Stimulated activated CD4-positive, alpha-beta T cell treated with anti-CD3 and anti-CD28 coated beads, Interleukin-4, amount 100 ng/mL, for 1 hour (primary cell): ENCODE measurements at places on chromosomes 4 and X.

DNA sequence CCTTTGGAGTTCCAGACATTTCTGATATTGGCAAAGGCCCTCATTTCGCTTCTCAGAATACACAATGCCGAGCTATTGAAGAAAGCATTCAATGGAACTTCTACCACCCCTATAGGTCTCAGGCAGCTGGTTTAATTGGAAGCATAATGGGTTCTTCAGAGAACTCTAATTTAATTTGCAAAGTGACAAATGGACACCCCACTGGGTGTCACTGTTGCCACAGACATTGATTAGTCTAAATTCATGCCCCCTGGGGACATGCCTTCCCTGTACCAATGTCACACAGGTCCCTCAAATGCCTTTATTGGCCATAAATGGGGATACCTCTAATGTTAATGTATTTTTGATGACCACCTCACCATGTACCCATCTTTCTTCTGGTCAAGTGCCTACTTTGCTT lies 22.9 kb upstream of the TMEM255A start:
- DNase-seq: no peak

DNA sequence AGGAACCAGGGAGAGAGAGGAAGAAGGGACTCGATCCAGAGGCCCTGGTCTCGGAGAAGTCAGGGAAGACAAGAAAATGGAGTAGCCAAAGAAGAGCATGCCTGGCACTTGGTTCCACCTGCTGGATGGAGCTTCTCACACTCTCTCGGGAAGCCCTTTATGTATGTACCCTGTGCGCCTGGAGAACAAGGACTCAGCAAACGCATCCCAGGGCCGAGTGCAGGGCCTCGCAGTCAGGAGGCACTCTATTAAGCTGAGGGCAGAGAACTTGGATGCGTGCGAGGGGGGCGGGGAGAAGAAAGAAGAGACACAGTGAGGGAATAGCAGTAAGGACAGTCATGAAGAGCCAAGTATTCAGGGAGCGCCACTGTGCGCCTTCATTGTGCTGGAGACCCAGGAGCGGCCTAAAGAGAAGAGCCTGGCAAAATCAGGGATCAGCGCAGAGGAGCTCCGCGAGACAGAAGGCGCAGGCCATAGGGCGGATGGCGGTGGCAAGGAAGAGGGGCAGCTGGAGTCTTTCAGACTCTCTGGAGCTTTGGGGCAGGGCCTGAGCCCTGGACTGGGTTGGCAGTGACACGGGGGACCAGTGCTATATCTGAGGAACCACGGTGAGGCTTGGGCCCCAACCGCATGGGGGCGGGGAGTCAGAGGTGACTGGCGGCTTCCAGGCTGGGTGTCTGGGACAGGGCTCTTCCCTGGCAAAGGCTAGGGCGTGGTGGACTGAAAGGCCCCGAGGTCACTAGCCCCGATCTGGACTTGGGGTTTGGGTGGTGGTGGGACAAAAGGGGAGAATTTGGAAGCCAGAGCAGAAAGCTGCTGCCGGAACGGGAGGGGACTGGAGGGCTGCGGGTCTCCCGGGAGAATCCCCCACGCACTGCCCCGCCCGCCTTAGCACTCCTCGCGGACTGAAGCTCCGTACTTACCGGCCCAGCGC lies 1.9 kb upstream of the SEPTIN6 start:
- DNase-seq: no peak

- no peak for DNase-seq
Observed at GRCh38 chrX:155188786-155189185, 27.5 kb upstream of the VBP1 start.

DNA sequence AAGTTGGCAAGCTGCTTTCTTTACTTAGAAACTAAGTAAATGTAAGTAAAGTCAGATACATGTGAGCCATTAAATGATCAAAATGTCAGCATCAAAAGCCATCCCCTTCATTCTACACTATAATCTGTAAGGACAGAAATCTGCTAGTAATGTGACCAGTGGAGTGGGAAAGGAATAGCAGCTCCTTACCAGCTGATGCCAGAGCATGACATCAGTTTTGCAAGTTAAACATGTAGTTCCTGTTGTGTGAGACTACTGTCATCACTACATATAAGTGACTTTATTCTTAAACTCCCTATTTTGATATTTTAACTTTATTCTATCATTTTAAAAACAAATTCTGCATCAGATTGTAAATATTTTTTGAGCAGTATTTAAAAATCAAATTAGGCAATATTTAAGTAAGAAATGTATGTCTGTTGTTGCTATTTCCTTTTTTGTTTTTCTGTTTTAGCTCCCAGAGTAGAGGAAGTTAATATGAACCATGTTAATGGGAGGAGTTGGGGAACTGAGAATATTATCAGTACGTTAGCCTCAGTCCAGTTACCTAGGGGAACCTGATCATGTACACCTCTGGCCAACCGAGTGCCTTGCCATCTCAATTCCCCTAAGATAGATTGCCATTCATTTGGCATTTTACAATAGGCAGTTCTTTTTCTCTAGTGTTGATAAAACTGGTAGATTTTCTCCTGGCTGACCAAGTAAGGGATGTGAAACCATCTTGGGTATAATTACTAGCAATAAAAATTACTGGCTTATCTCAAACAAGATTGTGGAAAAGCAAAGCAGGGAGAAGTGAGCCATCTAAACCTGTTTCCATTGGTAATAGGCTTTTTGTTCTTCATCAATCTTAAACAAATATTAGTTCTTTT lies 34.7 kb downstream of the CCNI start:
- DNase-seq: no peak

DNA sequence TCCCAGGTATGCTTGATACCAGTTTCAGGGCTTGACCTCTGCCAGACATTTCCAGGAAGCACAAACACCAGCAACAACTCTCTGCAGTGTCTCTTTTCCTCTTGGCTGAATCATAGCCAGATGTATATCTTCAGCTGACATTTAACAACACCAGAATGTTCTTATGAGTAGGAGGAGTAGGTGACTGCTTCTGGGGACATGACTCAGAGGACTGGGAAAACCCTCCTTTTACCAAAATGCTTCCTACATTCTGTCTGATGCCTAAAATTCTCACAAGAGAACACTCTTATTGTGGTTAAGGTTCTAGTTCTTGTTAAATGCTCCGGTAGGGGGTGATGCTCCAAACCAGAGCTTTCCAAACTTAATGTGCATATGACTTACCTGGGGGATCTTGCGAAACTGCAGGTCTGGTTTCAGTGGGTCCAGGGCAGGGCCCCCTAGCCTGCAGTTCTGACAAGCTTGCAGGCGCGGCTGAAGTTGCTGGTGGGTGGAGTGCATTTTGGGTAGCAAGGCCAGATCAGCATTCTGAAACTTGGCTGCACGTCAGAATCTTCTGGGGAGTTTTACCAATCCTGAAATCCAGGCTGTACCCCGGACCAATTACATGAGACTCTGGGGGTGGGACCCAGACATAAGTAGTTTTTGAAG lies 329.3 kb upstream of the RPS6KA3 start:
- peak; percentile 29 for DNase-seq

- no peak for DNase-seq
Observed at GRCh38 chr4:8575457-8575856, 4.7 kb upstream of the GPR78 start.

DNA sequence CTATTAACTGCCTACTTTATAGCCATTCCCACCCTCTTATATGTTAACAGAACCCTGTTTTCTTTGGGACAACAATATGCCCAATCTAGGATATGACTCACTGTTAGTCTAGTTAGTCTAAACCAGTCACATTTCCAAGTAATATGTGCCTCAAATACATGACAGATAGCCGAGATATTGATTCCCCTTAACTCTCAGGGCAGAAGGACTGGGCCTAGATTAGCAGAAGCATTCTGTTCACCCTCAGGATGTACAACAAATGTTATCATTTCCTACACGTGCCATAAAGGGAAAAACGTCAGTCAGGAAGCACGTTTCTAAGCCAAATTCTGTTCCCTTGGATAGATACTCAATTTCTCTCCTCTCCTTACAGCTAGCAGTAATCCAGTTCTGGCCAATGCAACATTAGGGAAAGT lies 114.1 kb downstream of the SLC10A7 start:
- no peak for DNase-seq

DNA sequence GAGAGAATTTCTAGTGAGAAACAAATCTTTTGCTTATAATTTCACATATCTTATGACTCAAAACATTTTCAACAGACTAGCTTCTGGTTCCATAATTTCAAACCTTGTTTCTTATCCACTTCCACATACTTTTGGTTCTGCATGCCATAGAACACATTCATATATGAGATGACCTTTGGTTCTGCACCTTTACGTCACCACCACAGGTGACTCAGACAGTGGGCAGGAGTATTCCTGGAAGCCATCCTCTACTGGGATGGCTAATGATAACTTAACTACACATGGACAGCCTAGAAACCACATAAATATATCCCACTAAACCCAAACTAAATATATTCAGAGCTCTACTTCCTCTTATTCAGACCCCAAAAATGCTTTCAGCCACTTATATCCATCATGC lies 133.3 kb downstream of the DCK start:
- DNase-seq: no peak

DNA sequence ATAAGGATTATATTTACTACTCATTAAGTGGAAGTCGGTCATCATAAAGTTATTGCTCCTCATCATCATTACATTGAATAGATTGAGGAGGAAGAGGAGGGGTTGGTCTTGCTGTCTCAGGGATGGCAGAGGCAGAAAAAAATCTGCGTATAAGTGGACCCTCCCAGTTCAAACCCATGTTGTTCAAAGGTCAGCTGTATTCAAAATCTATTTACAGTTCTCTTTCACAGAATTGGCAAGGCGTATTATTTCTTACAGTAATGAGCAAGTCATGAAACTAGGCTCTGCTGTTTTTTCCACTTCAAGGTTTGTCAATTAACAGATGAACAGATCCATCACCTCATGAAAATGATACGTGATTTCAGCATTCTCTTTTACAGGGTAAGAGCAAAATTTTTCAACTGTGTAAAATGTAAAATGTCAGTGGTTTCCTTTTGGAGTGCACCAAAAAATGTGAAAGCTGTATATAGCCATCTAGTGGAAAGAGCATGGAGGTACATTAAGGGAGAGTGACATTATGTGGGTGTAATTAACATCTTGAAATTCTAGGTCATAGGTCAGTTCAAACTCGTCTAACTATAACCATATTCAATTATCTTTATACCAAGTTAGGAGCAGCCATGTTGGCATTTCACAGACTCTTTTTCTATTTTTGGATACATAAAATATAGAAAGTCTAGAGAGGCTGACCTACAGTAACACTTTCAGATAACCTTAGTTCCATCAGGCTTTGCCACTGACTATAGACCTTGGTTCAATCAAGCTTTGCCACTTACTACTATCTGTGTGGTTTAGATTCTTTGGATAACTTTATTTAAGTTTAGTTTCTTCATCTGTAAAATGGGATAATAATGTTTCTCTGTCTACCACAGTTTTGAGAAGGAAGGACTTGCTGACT lies 30.1 kb downstream of the NEIL3 start:
- DNase-seq: no peak

DNA sequence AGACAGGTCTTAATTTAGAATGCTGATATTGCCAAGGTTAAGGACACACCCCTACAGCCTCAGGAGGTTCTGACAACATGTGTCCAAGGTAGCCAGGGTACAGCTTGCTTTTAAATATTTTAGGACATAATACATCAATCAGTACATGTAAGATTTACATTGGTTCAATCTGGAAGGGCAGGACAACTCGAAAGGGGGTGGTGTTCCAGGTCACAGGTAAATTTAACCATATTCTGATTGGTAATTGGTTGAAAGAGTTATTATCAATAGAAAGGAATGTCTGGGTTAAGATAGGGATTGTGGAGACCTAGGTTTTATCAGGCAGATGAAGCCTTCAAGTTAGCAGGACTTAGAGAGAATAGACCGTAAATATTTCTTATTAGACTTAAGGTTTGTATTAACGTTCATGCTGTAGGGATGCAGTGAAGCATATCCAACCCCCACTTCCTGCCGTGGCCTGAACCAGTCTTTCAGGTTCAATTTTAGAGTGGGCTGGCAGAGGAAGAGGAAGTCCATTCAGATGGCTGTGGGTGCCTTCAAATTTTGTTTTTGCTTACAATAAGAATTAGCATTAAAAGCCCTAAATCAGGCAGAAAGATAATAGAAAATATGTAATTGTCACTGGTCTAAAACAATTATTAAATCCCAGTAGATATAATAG lies 136.5 kb upstream of the GALNTL6 start:
- DNase-seq: no peak

DNA sequence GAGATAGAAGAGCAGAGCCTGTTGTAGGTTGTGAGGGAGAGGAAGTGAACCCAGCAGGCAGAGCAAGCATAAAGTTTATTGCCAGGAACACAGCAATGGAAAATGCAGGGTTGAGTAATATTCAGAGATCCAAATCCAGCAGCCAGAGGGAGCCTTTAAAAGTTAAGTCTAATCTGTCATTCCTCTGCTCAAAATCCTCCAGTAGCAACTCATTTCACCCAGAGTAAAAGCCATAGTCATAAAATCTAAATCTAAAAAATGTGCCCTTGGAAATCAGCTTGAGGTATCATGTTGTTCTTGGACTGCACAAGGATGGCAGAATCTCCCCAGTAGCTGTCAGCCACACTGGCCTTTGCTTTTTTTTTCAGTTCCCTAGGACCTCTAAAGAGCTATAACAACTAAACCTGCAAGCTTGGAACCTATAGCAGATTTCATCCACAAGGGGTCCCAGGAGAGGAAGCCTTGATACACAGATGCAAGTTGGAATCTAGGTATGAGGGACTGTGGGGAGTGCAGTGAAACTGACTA lies 62.9 kb upstream of the FRAS1 start:
- no peak for DNase-seq

GRCh38 chr4:77031544-77031943 lies 44.2 kb downstream of the CCNI start:
- DNase-seq: no peak

DNA sequence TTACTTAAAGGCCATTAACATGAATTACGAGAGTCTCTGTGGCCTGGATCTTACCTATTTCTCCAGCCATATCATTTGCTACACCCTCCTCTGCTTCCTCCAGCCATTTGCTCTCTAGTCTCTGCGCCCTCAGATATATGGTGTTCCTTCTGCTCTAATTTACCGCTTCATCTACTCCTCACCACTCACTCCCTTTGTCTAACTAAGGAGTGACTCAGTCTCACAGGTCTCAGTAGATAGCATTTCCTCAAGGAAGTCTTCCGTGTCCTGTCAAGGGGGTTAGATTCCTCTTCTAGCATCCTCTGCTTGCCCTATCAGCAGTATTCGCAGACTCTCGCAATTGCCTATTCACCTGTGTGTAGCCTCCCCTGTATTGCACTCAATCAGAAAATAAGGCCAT lies 892.1 kb upstream of the INTU start:
- DNase-seq: no peak

DNA sequence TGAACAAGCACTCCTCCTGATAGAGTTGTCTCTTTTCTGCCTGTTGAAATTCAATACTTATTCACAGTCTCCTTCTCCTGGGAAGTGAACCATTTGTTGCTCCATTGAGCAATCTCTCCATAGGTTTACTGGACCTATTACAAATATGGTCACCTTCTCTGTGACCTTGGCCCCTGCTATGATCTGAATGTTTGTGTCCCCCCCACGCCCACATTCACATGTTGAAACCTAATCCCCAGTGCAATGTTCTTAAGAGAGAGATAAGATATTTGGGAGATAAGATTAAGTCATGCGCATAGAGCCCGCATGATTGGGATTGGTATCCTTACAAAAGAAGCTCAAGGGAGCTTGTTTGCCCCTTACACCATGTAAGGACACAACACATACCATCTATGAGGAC lies 54.1 kb upstream of the GABRE start:
- no peak for DNase-seq

GRCh38 chr4:76997532-76997931 lies 48.0 kb downstream of the SEPTIN11 start:
- DNase-seq: no peak

- DNase-seq: peak; percentile 62
Observed at GRCh38 chr4:1201851-1202525, 29.6 kb upstream of the SPON2 start.

- DNase-seq: no peak
Observed at GRCh38 chr4:68319040-68319439, 30.9 kb downstream of the YTHDC1 start.

- no peak for DNase-seq
Observed at GRCh38 chrX:141701072-141701471, 2.5 kb upstream of the SPANXD start.
